ENCODE measurements at places on chromosomes 4 and X.

GRCh38 chrX:71181558-71181909 is 36.9 kb downstream of the NLGN3 start:
- no peak for DNase-seq

DNA sequence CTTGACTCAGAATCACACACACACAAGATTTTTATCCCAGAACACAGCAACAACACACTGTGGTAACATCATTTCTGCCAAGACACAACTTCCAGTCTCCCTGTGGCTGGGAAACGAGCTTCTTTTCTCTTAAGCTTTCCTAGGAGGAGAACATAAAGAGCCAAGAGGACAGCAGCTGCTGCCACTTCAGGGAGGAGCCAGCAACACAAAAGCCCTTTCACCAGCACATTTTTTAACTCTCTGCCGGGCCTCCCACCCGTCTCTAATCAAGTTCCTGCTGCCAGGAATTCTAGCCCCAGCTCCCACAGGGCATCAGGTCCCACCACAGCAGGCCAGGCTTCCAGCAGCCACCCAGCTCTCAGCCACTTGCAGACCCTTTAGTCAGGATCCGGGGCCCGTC is 22.4 kb downstream of the FAT1 start:
- DNase-seq: no peak

DNA sequence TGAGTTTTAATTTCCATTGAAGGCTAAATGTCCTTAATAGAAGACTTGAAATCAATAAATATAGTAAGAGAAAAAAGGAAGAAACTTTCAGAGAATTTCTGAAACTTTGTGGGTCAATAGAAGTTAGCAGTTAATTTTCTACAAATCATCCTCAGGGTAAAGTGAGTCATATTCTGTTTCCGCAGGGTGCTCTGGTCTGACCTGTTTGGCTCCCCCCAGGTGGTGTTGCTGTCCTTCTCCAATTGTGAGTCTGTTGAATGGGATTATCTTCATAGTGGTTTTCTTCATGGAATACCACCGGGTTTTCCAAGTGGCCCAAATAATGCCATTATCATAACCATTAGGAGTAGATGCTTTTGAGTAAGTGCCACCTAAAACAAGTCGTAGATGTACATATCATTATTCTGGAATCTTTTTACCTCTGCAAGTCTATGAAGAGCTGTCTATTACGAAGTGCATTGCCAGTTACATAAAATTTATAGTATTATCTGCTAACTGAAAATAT is 7.7 kb downstream of the FGG start:
- no peak for DNase-seq

- DNase-seq: no peak
Observed at GRCh38 chrX:71578253-71579135, at the start of gene GCNA. Gene GCNA (plus strand): TSS chrX:71578437. CDS start chrX:71580822, 2,385 bp downstream.

- DNase-seq: no peak
Observed at GRCh38 chr4:3679851-3680311, 86.3 kb upstream of the ADRA2C start.

DNA sequence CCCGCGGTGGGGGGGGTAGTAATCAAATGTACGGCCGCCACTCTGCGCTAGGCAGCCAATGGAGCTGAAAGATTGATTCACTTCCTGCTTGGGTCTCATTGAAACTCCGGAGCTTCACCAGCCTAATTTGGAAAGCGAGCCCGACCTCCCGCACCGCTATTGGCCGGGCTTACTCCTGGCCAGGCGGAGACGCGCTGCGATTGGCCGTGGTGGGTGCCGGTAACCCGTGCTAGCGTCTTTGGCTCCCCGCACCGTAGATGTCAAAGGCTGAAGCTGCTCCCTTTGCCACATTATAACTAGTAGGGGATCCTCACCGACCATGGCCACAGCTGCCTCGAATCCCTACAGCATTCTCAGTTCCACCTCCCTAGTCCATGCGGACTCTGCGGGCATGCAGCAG is at the start of gene POU3F4:
Gene POU3F4 (plus strand): TSS at position 285 of the 400 bp plus-strand sequence. CDS start 35 bp downstream, at position 320.
- no peak for DNase-seq

- DNase-seq: no peak
Observed at GRCh38 chr4:84753321-84753972, 170.5 kb downstream of the CDS1 start.

- no peak for DNase-seq
Observed at GRCh38 chrX:113399506-113400192, 559.0 kb upstream of the AMOT start.

GRCh38 chr4:94649381-94650133 is 108.2 kb upstream of the BMPR1B start:
- DNase-seq: no peak

- DNase-seq: no peak
Observed at GRCh38 chr4:145891958-145892357, 46.7 kb downstream of the ZNF827 start.

- no peak for DNase-seq
Observed at GRCh38 chr4:107970063-107970798, 19.5 kb upstream of the HADH start.

GRCh38 chr4:3827616-3828492 is 61.7 kb downstream of the ADRA2C start:
- no peak for DNase-seq

GRCh38 chr4:139552517-139553307 is 3.3 kb downstream of the SETD7 start:
- no peak for DNase-seq

- DNase-seq: no peak
Observed at GRCh38 chrX:106802063-106802387, 448 bp upstream of the TBC1D8B start.

DNA sequence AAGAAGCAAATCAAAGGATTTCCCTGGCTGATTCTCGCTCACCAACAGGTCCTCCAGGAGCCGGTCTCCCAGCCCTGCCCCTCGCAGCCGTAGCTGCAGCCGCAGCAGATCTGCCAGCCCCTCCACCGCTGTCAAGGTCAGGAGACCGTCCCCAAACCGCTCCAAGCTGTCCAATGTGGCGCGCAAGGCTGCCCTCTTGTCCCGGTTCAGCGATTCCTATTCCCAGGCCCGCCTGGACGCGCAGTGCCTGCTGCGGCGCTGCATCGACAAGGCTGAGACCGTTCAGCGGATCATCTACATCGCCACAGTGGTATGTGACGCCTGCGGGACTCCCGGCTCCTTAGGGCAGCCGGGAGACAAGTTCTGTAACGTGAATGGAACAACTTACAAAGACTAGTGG is 25.6 kb downstream of the SPATA18 start:
- DNase-seq: no peak

- no peak for DNase-seq
Observed at GRCh38 chr4:109916027-109916409, 3.3 kb downstream of the EGF start.

DNA sequence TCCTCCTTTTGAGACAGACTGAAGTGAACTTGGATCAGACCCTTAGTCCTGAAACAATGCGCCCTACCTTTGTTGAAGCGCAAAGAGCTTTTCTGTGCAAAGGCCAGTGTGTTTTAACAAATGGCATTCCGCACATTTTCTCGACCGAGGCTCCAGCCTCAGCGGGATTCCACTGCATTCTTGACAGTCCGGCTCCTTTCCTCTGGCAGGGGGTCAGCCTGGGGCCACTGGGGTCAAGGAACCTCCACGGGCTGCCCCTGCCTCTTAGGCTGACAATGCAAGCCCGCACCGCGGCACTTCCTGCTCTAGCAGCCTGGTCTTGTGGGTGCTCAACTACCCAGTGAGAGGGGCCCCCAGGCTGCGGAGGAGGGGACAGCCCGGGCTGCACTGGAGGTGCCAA is 47.2 kb upstream of the TFDP3 start:
- DNase-seq: no peak

DNA sequence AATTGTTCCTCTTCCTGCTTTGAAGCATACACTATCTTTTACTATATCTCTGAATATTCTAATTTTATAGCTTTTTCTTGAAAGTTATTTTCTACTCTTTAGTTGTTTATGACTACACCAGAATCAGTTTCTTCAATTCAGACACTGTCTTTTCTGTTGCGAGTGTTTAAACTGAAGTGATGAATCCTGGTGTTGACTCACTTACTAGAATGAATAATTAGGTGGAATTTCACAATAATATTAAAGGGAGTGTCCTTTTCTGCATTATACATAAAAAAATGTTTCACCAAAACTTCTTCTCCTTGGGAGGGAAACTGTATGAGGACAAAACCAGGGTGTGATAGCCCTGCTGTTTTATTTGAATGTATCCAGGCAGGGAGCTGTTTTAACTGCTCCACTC is 1383.1 kb downstream of the C4orf33 start:
- no peak for DNase-seq

DNA sequence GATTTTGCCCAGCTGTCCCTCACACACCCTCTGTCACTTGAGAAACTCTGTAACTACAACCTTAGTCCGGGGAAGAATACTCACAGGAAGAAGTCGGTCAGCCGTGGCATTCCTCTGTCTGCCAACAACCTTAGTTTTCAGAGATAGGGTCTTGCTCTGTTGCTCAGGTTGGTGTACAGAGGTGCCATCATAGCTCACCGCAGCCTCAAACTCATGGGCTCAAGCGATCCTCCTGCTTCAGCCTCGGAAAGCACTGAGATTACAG is 12.2 kb upstream of the SPCS3 start:
- DNase-seq: no peak

GRCh38 chr4:142380052-142380602 is 466.0 kb downstream of the INPP4B start:
- no peak for DNase-seq

- no peak for DNase-seq
Observed at GRCh38 chr4:78543424-78544125, 8.0 kb upstream of the ANXA3 start.

DNA sequence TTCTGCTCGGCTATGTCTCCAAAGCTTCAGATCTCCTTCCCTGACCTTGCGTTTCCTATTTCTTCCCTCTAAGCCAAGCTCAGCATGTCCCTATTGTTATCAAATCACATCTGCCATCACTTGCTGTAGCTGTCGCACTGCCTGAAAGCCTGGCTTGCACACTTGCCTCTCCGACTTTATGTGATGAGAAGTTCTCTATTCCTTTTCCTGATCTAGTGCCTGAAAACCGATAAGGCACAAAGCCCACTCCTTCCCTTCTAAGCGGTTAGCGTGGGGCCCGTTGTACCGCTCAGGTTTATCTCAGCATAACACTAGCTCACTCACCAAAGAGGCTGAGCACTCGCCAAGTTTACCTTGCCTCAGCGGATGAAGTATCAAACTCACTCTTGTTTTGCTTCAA is 816 bp downstream of the NMU start:
- DNase-seq: no peak
